ENCODE measurements at places on chromosomes 5 and 9. TPM values are rescaled to one million over a fixed set of nuclear protein-coding genes. Genes with fewer than 3 reads are reported as not detected.

DNA sequence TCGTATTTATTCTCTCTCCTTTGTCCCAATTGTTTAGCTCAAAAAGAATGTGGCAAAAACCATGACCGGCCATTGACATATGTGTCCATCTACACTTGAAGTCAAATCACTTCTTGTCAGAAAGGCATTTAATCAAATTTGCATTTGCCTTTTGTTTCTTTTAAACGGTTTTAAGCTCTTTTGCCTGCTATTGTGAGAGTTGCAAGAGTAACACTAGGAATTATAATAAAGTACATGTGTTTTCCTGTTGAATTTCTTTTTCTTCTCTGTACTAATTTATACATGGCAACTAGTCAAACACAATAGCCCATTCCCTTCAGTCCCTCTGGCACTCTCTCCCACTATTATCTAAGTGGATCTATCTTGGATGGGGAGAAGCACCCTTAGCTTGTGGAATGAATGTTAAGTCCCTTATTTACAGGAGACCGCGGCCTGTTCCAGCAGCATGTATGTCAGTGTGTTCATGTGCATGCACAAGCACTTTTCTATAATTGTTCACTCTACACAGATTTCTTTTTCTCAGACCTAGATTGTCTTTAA is 3.2 kb downstream of the ADAMTSL1 start:
- no peak for DNase-seq

- DNase-seq = no peak
Observed at GRCh38 chr5:84063041-84063440, 321.6 kb downstream of the EDIL3 start.

GRCh38 chr9:130266236-130267098 is 907 bp downstream of the HMCN2 start:
- no peak for DNase-seq

- DNase-seq = no peak
Observed at GRCh38 chr5:166710271-166710670, 1581.2 kb upstream of the WWC1 start.

Gene PCDHA9
- total RNA-seq = 0.19 TPM

GRCh38 chr5:170076739-170077138 is 29.0 kb upstream of the FOXI1 start:
- no peak for DNase-seq

DNA sequence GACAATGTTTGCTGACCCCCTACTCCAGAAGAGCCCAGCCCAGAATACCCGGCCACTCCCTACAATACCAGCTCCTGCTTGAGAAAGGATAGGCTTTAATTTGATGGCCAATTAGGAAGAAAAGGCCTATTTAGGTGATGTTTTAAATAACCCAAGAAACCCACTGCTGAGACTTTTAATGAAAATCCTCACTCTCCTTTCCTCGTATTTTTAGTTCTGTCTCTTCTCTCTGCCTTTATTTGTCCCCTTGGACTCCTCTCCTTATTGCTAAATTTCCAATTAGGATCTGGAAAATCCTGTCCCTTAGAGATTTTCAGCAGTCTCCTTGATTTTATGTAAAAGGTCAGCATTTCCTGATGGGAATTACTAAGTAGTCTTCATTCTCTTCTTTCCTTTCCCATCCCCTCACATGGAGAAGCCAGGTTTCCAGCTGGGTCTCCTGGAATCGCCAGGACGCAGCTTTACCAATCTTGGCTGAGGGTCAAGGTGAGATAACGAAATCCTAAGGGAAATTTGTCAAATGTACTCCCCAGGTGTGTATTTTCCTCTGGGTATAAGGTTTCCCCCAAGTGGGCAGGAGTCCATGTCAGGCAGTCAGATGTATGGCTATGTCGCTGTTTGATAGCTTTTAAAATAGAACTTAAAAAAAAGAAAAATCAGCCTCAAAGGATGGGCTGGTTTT is 11.7 kb downstream of the STC2 start:
- DNase-seq = no peak

DNA sequence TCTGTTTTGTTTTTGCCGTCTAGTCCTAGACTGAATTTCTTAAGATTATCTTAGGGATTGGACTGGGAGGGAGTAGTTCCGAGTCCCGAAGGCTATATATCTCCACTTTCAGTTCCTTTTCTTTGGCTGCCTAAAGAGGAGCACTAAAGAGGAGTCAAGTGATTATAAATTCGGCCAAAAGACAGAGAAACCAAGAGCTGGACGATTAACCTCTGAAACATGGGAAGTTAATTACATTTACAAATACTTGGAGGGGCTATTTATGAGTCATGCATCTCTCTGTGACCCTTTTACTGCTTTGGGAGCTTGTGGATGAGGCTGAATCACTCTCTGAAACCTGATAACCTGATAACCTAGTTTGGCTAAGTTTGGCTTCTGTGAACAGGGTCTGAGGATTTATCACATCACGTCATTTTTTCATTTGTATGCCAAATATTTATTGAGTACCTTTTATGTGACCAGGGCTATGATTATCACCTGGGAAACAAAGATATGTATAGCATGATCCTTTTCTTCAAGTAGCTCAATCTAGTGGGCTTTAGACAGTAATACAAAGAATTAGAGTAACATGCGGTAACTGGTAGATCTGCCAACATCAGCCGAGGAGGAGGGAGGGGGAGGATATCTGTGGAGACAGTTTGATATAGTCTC is 180.9 kb downstream of the CD180 start:
- DNase-seq = no peak

Gene TMC1
- 0.42 TPM for total RNA-seq

Gene TTC23L
- total RNA-seq = not detected

Gene RNF44
- total RNA-seq = 58.2 TPM

GRCh38 chr9:100653643-100654334 is 75.9 kb downstream of the CAVIN4 start:
- no peak for DNase-seq

All from colonic mucosa (tissue), 4 donors.